ENCODE measurements at places on chromosomes 12 and 14.

- DNase-seq: no peak
Measured at GRCh38 chr12:12226187-12226586, 40.7 kb downstream of the LRP6 start.

DNA sequence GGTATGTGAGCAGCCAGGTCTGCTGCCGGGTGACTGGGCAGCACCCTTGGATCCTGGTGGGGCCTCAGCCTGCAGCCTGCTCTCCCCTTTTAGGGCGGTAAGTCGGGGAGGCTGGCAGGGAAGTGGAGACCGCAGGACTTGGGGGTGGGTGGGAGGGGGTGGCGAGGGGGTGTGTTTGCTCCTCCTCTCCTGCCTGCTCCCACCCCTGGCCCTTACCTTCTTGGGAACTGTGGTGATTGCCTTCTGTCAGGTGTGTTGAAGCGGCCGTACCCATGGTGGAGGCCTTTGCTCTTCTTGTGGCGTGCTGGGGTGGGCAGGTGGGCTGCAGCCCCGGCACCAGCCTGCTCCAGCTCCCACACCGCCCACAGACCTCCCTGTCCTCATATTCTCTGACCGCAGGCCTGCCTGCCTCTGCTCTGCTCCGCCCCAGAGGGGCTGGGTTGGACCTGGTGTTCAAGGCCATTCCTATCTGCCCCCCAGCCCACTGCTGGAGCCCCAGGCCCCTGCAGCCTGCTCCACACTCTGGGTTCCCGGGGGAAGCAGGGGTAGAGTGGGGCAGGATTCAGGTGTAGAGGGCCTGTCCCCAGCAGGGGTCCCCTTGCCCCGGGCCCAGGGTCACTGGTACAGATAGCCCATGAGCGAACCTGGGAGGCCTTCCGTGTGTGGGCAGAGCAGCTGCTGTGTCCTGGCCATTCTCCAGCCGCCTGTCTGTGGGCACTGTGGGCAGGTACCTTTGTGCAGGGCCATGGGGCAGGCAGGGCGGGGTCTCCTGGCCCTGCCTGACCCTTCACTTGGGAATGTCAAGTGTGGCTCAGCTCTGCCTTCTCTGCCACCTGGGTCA is 5.2 kb downstream of the TEDC1 start:
- DNase-seq: no peak

GRCh38 chr14:55611859-55612258 is 31.9 kb downstream of the KTN1 start:
- no peak for DNase-seq

- DNase-seq: peak; percentile 37
Measured at GRCh38 chr12:88206601-88207000, 64.5 kb downstream of the TMTC3 start.

DNA sequence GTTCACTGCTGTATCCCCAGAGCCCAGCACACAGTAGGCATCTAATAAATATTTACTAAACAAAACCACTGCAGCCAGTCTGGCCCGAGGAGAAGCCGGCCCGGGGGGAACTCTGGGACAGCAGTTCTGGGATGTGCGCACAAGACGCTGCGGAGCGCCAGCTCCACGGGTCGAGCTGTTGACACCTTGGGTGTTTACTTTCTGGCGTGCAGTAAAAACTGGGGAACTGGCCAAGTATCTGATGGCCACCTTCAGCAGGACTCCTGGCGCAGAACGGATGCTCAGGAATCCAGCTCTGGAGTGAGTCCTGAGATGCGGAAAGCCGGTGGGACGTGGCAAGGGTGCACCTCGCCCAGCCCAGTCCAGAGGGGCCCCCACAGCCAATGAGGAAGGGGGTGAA is 65.6 kb downstream of the NCOR2 start:
- no peak for DNase-seq

DNA sequence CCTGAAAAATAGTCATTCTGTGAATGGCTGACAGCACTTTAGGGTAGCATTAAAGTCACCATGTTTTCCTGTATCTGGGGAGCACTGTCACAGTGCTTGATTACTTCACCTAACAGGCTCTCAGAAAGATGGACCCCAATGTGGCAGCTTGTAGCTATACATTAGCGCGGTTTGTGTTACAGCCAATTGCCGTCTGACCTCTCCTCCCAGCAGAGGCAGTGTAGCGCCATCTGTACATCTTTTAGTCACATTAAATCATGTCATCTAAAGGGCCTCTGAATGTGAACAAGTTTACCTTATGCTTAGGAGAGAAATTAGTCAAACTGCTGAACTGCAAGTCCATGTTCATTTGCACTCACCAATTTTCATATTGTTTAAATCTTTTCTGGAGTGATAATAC is 113.7 kb downstream of the LMO3 start:
- DNase-seq: no peak

DNA sequence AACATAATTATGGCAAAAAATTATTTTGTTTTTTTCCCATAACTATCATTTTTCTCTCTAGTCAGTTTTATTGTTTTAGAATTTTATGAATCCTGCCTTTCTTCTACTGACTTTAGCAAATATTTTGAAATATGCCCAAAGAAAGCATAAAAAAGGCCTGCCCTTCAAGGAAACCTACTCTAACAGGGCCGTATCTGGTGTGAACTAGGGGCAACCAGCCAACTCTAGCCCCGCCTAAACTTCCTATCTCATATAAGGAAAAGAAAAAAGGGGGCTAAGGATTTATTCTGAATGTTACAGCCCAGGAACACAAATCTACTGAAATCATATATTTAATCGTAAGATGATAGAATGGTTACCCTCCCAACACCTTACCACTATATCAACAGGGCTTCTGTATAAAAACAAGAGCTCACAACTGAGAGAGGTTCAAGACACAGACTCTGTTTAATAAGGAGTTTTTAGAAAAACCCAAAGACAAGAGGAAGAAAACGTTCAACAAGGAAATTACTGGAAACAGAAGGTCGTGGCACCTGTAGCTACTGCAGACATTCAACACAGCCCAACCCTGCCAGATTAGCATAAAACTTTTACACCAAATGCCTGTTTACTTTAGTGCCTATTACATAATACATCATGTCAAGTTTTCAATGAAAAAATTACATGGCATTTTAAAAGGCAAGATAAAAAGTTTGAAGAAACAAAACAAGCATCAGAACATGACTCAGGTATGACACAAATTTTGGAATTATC is 12.9 kb upstream of the EPYC start:
- no peak for DNase-seq

GRCh38 chr12:22283006-22283506 is 51.5 kb downstream of the ST8SIA1 start:
- no peak for DNase-seq

- no peak for DNase-seq
Measured at GRCh38 chr14:90728951-90729350, 87.3 kb downstream of the TTC7B start.

- no peak for DNase-seq
Measured at GRCh38 chr12:89970722-89971121, 262.1 kb upstream of the ATP2B1 start.

- no peak for DNase-seq
Measured at GRCh38 chr14:54438703-54439102, 2.5 kb downstream of the CNIH1 start.

DNA sequence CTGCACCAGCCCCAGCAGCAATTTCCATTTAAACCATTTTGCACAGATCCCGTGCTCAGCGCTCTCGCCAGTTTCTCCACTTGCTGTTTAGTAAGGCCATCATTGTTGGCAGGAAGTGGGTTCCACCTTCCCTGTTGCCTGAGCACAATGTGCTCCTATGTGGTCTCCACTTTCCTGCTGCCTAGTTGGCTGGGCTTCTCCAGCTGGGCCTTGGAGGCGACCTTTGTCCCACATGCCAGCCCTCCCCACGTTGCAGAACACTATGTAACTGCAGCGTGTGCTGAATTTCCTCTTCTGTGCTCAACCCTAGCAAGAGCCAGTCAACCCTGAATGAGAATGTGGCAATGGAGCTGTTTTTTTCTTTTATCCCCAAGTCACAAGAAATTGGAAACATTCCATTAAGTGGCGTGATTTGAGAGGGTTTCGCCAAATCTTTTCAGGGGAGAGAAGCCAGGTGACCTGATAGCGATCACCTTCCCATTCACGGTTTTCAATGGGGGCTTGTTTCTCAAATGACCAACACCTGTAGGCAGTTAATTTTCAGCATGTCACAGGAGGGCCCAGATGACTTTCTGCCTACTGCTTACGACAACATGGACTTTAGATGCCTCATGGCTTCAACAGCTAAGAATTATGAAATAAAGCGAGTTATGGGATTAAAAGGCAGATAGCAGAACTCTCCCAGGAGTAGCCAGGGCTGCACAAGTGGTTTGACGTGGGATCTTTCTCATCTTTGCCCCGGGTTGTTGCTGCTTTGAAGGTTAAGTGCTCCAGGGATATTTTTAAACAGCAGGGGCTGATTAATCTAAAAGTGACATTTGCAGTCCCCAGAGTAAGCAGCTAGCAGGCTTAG is at the start of gene ACACB:
ACACB (plus strand) TSS at position 830 of the 853 bp plus-strand sequence. CDS start 22,819 bp downstream, outside the sequence.
- DNase-seq: peak; percentile 82

GRCh38 chr14:32707742-32708500 is 230.8 kb upstream of the NPAS3 start:
- DNase-seq: no peak

- no peak for DNase-seq
Measured at GRCh38 chr12:49869816-49870500, 27.1 kb upstream of the BCDIN3D start.

GRCh38 chr14:102554821-102555819 is 37.3 kb upstream of the RCOR1 start:
- DNase-seq: peak; percentile 82

DNA sequence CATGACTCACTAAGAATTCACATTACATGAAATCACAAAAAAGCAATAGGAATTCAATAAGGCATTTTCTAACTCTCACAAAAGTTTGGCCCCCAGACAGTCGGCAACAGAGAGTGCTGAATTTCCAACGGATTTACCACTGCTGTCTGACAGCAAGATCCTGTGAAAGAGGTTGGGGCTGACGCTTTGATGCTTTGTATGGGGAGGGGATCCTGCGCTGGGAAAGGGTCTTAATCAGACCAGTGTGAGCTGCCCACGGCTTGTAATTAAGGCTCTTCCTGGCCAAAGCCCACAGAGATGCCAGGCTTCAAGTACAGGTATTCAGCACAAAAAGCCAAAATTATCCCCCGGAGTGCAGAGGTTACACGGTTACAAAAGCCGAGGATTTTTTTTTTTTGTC is 66.8 kb upstream of the TMCC3 start:
- no peak for DNase-seq

DNA sequence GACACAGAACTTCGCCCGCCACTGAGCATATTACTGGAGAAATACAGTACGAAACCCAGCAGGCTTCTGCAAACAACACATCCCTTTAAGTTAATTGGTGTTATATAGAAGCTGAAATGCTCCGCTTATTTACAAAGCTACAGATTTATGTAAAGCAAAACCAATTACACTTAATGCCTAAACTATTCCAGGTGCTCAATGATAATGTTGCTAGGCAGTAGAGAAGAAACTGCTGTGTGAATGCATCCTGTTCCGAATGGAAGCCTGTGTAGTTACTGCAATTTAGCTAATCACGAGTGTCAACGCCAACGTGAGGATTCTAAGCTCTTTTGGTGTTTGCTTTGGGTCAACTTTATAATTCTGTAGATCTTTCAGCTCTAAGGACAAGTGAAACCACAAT is 89.8 kb downstream of the SLC15A5 start:
- DNase-seq: no peak

GRCh38 chr12:64154677-64155076 is 67.4 kb downstream of the KICS2 start:
- no peak for DNase-seq

GRCh38 chr12:84183576-84183975 is 729.0 kb downstream of the SLC6A15 start:
- no peak for DNase-seq

GRCh38 chr12:67952787-67953186 is 36.5 kb upstream of the IFNG-AS1 start:
- no peak for DNase-seq

GRCh38 chr12:63308671-63309070 is 157.7 kb upstream of the AVPR1A start:
- DNase-seq: no peak

DNA sequence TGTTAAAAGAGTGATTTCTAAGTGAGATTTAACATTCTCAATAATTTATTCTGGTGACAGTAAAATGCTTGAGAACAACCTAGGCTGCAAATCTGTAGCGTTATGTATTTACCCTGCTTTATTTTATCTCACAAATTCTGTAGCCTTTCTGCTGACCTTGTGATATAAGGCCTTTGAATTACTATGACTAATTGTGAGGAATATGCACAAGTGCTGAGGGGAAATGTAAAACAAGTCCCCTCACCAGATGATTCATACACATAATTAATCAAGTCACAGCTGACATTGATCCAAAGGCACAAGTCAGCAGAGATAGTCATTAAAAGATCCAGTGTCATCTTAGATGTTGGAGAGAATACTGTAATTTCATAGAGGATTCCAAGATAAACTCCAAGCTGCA is 992.7 kb upstream of the USP15 start:
- no peak for DNase-seq

DNA sequence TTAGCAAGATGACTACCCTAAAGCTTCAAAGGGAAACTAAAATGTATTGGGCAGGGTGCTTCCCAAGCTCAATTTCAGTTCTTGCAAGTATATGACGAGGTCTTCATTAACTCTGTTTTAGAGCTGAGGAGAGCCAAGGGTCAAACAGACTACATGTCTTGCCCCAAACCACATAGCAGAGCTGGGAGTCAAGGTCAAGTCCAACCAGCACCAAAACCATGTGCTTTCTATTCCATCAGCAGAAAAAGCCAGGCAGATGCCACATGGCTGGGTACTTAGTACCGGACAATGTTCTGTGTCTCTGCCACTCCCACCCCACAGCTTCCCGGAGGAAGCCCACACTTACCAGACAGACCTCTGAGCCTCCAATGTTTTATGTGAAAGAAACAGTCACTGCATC is 17.6 kb downstream of the NID2 start:
- no peak for DNase-seq

GRCh38 chr14:105275267-105275946 is 25.4 kb downstream of the BRF1 start:
- no peak for DNase-seq

DNA sequence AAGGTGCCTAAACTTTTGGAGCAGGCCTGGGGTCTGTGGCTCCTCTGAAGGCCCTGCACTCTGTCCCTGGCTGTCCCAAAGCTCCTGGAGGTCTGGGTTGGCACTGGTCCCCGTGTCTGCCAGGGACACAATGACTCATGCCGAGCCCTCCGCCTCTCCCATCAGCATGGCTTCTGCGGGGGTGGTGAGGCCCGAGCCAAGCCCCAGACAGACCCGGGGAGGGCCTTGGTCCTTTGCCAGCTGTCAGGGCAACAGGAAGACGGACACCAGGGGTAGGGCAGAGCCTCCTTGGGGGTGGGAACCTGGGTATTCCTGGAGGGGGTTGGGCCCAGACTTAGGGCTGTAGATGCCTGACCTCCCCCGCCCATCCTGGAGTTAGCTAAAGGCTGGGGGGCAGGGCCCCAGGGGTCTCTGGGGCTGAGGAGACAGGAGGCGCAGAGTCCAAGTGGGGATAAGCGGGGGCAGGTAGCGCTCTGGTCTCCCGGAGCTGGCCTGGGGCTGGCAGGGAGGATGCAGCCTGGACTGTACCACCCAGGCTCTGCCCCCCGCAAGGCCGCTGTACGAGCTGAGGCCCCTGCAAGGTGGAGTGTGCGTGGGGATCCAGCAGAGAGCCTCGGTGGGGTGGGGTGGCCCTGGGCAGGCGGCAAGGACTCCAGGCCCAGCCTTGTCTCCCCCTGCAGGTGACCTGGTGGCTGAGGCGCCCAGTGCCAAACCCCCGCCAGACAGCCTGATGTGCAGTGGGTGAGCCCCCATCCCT is 16.4 kb upstream of the PUS1 start:
- DNase-seq: peak; percentile 16

GRCh38 chr14:77812028-77812427 is 12.1 kb downstream of the ADCK1 start:
- DNase-seq: no peak

GRCh38 chr12:128513331-128513730 is 246.4 kb downstream of the TMEM132C start:
- no peak for DNase-seq

GRCh38 chr14:61581955-61582615 is 113.2 kb upstream of the HIF1A start:
- DNase-seq: no peak
